ENCODE measurements at places on chromosomes 11 and 22.
A peak's percentile ranks its signal among the peaks of the same experiment; 100 is the strongest.

GRCh38 chr11:130891326-130891725 lies 25.0 kb downstream of the SNX19 start:
- no peak for DNase-seq

DNA sequence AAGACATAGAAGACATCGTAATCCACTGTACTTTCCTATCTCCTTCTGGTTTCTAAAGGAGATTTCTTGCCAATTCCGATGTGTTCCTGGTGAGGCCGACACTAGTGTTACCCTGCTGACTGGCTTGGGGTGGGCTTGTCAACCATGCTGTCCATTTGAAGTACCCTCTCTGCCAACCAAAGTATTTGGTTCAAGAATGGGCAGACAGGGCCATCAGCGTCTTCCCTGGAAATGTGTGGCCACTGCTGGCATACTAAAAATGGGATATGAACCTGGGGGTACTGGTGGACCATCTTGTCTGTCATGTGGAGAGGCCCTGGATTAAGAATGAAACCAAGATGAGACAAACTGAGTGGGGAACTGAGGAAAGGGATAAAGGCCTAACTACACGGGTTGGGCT lies 1.8 kb upstream of the VSTM5 start:
- no peak for DNase-seq

- no peak for DNase-seq
Observed at GRCh38 chr11:133012803-133013202, 519.5 kb downstream of the OPCML start.

- DNase-seq: no peak
Observed at GRCh38 chr11:14463623-14464022, 36.0 kb downstream of the COPB1 start.

DNA sequence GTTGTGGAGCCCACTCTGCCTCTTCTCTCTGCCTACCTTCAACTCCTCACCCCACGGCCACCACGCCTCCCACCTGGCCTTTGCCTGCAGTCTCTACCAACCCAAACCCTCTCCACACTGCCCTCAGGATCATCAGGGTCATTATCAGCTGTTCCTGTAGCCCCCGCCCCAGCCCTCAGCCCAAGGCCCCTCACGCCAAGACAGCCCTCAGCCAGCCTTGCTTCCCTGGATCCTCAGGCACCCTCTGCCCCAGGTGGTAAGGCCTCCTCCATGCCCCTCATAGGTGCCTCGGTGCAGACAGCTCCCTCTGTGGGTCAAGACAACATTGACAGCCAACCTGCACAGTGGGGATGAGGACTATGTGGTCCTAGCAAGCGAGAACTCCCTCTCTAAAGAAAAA lies 1.7 kb downstream of the SBF1 start:
- peak; percentile 69 for DNase-seq

All from activated CD4-positive, alpha-beta T cell treated with anti-CD3 and anti-CD28 coated beads for 48 hours (primary cell).